Frontal cortex (tissue), 4 donors: ENCODE measurements at places on chromosomes 6 and 20. TPM values are rescaled to one million over a fixed set of nuclear protein-coding genes. Genes with fewer than 3 reads are reported as not detected.

DNA sequence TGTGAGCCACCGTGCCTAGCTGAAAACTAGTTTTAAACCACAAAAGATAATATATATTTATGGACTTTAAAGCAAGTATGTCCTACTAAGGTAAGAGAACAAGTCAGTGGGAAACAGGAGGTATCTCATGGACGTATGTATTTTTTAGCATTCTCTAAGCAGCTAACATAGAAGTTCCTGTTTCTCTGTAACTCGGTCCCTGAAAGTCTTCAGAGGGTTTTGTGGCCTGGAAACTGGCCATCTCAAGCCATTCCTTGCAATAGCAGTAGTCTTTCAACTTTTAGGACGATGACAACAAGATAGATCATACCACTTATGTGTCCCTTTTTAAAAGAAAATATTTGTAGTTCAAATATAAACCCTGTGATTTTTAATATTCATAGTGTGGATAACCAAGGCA lies 95.6 kb upstream of the RALGAPA2 start:
- no peak for DNase-seq

- peak; percentile 55 for DNase-seq
Measured at GRCh38 chr20:8853805-8854338, 215.0 kb upstream of the PLCB4 start.

GRCh38 chr6:74256781-74257180 lies 560.8 kb downstream of the CD109 start:
- DNase-seq, result no peak

Gene SCUBE3
- 1.6 TPM for total RNA-seq

DNA sequence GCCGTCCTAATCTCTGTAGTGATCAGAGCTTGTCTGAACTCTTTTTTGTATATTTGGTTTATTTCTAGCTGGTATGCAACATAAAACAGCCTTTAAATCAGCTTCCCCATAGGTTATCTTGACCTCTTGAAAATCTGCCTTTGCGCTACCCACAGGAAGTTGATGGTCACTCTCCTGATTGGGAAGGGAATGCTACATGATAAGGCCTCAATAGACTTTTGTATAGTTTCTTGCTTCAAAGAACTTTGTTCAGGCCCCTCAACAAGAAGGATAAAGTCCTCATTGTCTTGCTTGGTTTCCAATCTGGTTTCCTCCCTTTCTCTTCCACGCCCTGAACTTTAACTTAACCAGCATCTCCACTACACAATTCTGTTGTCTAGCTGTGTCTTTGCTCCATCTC lies 95.4 kb upstream of the TENT5A start:
- DNase-seq, result no peak

DNA sequence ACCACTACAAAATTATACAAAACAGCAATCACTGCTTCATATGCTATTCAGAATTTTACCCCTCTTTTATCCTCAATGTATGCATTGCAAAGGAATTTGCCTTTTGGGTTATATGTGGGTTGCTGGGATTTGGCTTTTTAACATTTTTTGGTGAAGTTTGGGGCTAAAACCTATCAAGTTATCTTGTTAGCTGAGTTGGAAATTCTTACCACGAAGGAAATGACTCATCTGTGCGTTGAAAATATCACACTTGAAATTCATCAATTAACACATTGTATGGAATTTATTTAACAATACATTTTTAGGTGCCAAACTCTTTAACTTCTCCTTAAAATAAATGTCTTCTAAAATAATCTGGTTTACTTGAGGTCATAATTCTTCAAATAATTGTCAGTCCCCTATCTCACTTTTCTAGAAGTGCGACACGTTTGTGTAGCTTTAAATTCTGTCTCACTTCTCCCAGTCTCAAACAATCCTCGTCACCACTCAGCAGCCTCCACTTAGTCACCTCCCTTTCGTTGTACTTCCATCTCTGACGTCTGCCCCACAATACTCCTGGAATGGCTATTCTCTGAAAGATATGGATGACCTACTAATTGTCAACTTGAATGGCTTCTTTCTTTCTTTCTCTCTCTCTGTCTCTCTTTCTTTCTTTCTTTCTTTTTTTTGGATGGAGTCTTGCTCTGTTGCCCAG lies 88.5 kb downstream of the PHACTR1 start:
- DNase-seq, result no peak

Gene OR2J1
- not detected for total RNA-seq

Gene PAX1
- not detected for total RNA-seq

Gene RBM24
- 31.4 TPM for total RNA-seq

Gene HLA-DOA
- 0.82 TPM for total RNA-seq

Gene SYNDIG1
- total RNA-seq, result 26.1 TPM

Gene RAD21L1
- total RNA-seq, result under 0.01 TPM

Gene MYLK4
- 0.41 TPM for total RNA-seq

GRCh38 chr20:63119963-63120807 lies 95.7 kb downstream of the YTHDF1 start:
- no peak for DNase-seq

DNA sequence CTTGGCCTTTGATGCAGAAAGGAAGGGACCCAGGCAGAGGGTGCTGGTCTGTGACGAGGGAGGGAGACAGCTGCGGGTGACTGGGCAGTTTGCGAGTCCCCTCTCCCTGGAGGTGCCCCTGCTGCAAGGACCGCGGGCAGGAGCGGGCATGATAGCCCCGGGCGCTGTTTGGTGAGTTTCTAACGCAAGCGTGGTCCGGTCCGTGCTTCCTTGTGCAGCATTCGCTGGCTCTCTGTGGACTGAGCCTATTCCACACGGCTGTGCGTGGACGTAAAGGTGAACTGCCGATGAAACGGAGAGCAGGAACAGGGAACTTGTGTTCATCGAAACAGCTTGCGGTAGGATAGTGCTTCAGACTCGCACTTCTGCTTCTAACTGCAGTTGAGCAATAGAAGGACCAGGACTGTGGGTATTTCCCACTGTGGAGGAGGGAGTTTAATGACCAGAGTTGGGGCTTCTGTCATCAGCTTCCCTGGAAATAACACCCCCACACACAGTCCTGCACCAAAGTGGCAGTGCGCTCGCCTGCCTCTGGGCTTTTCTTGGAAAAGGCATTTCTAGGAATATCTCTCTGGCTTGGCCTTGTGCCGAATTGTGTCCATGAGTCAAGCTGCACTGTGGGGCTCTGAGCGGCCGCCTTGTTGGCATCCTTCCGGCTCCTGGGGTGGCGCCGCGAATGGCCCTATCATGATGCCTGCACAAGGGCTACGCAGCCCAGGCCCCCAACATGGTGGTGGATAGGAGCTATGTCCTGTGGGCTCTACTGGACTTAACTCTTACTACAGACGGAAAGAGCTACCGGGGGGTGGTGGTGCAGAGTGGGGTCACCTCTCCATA lies 48.9 kb downstream of the DUSP22 start:
- no peak for DNase-seq

GRCh38 chr6:12656906-12657305 lies 59.7 kb upstream of the PHACTR1 start:
- no peak for DNase-seq

Gene MTFR2
- total RNA-seq, result 0.41 TPM

DNA sequence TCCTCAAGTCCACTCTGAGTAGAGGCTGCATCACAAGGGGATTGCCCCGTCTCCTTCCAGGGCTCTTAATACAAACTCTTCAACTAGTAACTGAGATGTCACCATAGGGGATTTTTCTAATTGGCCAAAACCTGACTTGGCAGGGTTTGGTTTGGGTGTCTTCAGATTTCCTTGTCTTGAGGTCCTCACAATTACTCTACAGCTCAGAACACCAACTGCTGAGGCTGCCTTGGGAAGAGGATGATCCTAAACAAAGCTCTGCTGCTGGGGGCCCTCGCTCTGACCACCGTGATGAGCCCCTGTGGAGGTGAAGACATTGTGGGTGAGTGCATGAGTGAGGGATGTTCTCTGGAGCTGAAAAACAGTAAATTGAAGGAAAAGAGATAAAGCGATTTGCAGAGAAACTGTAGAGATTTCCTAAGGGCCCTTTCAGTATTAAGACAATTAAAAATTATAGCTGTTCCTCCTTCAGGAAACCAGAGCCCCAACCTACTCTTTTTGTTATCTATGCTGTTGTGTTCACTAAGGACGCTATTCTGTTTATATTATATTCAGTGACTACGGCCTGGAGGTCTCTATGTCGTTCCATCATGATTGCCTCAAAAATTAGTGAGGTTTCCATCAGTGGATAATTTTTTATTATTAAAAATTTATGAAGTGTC lies at the start of gene HLA-DQA1:
TSS of gene HLA-DQA1 (plus strand) at position 188 of the 662 bp plus-strand sequence. CDS start at position 241, 53 bp downstream.
- no peak for DNase-seq

Gene PLCB1
- total RNA-seq, result 48.9 TPM

Gene KIF6
- total RNA-seq, result 1.2 TPM

Gene RPL7L1
- 157 TPM for total RNA-seq

GRCh38 chr6:23910420-23910819 lies 215.6 kb upstream of the NRSN1 start:
- DNase-seq, result no peak

Gene LY6G5C
- 5.3 TPM for total RNA-seq

DNA sequence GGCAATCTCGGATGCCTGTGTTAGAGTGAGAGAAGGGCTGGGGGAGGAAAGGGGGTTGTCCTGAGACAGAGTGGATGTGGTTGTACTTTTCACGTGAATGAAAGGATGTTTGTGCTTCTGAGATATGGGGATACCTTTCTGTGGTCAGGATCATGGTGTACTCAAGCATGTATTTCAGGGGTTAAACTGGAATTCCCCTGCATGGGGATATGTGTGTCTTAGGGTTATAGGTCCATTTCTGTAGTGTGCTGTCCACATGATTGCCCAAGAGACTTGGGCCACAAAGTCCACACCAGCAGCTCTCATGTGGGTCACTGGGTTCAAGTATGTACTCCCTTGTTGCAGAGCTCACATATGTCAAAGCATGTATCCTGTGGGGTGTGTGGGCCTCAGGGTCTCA lies 10.5 kb downstream of the SYNGAP1 start:
- no peak for DNase-seq

DNA sequence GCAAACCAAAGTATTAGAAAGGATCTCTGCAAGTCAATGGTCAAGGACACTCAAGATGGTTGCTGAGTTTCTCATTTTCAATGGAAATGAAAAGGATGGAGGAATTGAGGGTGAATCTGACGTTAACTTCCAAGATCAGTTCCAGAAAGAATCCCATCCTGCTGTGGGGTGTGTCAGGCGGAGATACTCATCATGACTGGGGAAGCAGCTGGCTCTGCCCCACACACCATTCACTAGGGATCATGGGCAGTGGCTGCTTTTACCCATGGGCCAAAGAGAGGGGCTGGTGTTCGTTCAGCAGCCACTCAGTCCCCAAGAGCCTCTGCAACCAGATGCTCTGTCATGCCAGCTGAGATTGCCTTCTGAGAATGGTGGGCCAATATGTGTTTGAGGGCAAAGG lies 102.3 kb upstream of the KCNK16 start:
- no peak for DNase-seq

- no peak for DNase-seq
Measured at GRCh38 chr6:14948586-14949245, 297.2 kb upstream of the JARID2 start.

DNA sequence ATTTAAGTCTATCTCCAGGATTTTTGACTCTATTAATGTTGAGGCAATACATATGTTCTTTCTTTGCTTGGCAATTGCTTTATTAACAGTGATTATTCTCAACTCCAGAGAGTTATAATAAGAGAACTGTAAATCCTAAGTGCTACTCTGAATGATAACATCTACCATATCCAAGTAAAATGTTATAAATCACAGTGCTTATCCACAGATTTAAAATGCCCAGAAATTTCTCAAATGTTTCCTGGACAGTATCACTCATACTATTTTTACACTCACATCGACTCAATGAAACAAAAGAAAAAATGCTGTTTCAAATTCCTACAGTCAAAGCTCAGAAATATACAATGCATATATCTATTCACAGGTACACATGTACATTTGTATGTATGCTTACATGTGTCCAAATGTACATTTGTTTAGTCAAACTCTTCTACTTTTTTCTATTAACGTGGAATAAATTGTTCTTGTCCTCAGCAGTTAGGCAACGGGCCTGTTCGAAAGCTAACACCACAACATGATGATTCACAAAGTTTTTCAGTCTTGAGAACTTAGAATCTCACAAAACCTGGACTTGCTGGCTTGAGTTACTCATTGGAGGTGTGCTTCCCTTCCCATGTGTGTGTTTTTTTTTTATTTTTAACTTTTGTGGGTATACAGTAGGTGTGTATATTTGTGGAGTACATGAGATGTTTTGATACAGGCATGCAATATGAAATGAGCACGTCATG lies 193.0 kb downstream of the GJA10 start:
- DNase-seq, result no peak

- no peak for DNase-seq
Measured at GRCh38 chr6:36545767-36546307, 1.4 kb downstream of the STK38 start.

GRCh38 chr20:46027245-46027853 lies 1.7 kb upstream of the SLC12A5 start:
- DNase-seq, result no peak

Gene MICB
- 0.41 TPM for total RNA-seq

Gene HMGN4
- 73.4 TPM for total RNA-seq

- DNase-seq, result no peak
Measured at GRCh38 chr20:44494266-44494665, 18.6 kb downstream of the TTPAL start.

- no peak for DNase-seq
Measured at GRCh38 chr20:19929012-19929360, 88.2 kb upstream of the NAA20 start.

Gene TCF15
- total RNA-seq, result under 0.01 TPM

Gene SLCO4A1
- total RNA-seq, result 1.6 TPM

DNA sequence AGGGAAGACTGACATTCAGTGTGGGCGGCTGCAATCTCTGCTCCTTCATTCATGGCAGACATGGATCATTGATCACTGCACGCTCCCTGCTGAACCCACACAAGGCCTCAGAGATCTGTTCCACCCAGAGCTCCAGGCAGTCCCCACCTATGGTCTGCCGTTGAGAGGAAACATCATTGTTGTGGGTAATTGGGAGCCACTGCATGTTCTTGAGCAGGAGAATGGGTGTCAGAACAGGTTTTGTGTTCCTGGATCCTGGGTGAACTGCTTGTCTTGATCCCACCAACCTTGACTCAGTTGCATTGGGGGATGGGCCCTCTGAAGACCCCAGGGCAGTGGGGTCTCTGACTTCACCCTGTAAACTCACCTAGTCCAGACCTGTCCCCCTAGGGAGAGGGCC lies 23.1 kb upstream of the CCDC167 start:
- no peak for DNase-seq

DNA sequence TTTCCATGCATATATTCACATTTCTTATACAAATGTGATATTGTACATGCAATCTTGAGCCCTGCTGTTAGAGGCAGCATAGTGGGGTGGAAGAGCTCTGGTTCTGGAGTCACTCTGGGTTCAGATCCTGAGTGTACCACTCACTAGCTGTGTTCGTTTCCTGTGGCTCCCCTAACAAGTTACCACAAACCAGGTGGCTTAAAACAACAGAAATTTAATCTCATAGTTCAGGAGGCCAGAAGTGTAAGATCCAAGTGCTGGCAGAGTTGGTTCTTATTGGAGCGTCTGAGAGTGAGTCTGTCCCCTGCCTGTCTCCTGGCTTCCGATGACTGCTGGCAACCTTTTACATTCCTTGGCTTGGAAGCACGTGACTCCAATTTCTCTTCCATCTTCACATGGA lies 115.6 kb downstream of the MAP3K7 start:
- no peak for DNase-seq

Gene ADAM33
- 2.4 TPM for total RNA-seq

Gene PTCHD4
- 28.1 TPM for total RNA-seq
